ENCODE measurements at places on chromosomes 3 and 15. TPM values are rescaled to one million over a fixed set of nuclear protein-coding genes. Genes with fewer than 3 reads are reported as not detected.

GRCh38 chr15:81955382-81956062 is 90.3 kb downstream of the MEX3B start:
- DNase-seq, result no peak

The SSR3 gene
- 98.5 TPM for total RNA-seq

The SAMMSON gene
- 26.2 TPM for total RNA-seq

DNA sequence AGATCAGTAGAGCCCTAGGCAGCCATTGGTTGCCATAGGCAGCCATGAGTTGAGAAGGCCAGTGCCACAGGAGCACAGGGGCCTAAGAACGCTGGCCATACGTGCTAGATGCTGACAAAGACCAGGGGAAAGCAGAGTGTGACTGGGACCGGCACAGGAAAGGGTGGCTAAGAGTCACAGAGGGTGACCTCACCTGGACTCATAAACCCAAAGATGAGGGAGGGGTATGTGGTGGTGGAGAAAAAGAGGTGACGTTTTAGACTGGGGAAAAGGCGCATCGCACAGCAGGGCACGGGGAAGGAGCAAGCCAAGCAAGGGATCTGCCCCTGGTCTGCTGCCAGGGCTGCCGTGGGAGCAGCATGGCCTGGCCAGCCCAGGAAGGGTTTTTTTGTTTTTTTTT is 122.5 kb downstream of the VGLL4 start:
- DNase-seq, result no peak

The CTXN2 gene
- 1.2 TPM for total RNA-seq

DNA sequence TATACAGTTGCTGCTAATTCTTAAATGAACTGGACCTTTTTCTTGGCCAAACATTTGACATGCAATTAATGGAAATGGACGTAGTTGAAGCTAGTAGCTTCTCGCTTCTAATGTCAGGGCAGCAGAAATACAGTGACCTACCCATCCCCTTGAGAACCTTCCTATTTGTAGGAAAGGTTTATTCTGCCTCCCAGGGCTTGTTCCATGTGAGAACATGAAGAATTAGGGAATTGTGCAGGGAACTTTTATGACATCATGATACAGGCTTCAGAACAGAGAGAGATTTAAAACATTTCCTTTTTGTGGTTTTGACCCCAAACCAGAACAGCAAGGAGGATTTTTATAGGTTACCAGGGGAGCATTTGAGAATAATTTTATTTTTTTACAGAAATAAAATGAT is 406.6 kb upstream of the PPP2R3A start:
- DNase-seq, result peak; percentile 27

The NECTIN3 gene
- 29.9 TPM for total RNA-seq

DNA sequence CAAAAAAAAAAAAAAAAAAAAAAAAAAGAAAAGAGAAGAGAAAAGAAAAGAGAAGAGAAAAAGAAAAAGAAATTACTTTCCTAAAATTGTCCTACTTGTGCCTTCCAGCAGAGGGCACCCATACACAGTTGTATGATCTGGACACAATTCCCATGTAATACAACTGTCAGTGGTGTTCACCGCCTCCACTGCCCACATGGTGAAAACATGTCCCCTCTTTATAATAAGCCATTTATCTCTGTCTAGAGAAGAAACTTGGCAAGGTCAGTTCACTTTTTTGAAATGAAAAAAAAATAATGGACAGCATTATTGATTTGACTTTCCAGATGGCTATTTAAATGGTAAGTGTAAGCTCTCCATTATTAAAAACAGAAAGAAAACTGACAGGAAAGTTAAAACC is 459.4 kb downstream of the GBE1 start:
- peak; percentile 33 for DNase-seq

DNA sequence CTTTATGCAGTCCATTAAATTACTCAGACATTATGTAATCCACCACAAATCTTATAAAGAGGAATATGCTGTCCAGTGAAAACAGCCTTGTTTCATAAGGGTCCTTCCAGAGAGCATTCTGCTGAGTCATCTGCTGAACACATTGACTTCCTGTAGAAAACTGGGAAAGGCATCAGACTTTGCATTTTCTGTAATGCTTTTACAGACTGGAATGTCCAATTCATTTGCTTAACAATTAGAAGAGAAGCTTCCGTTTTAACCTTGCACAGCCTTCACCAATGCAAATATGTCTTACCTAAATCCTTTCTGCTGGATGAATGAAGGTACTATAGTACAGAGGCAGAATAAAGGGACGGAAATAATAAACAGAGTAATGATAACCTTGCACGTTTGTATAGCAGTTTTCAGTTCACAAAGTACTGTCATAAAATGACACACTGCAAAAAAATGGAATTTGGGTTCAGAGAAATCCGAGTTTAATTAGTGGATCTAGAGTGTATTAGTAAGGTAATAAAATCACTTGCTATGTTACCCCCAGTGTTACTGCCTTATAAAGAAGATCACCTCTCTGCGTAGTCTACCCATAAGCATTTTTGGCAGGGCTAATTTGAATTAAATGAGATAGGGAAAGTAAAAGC is 301.5 kb downstream of the PYDC2 start:
- peak; percentile 78 for DNase-seq

The CYP1A2 gene
- total RNA-seq, result 0.96 TPM

The BNC1 gene
- 6.3 TPM for total RNA-seq

The SLC24A5 gene
- total RNA-seq, result 12.3 TPM

The ALDH1A2 gene
- total RNA-seq, result 8.4 TPM

- DNase-seq, result no peak
Observed at GRCh38 chr3:113664523-113665094, 31.8 kb downstream of the USF3 start.

The SYNM gene
- 230 TPM for total RNA-seq

The SLC38A3 gene
- not detected for total RNA-seq

- DNase-seq, result no peak
Observed at GRCh38 chr3:170180079-170180907, 1.2 kb downstream of the PHC3 start.

GRCh38 chr3:125334675-125335560 is 40.2 kb downstream of the ZNF148 start:
- DNase-seq, result no peak

The ILDR1 gene
- total RNA-seq, result 3.4 TPM

- DNase-seq, result no peak
Observed at GRCh38 chr15:40424483-40425115, 16.2 kb upstream of the BAHD1 start.

The P2RY14 gene
- total RNA-seq, result 8.9 TPM

DNA sequence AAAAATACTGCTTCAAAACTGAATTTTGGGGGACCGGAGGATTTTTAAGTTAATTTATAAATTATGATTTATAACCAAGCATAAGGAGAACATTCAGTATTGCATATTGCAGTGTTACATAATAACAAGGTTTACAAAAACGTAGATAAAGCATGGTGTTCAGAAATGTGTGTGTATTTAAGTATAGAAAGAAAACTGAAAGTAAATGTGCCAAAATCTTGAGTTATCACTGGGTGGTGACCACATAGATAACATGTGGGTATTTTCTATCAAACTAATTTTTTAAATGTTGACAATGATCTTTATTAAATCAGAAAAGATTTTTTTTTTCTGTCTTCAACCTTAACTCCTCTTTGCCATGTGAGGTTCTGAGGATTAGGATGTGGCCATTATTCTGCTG is 32.6 kb downstream of the EIF2AK4 start:
- DNase-seq, result no peak

DNA sequence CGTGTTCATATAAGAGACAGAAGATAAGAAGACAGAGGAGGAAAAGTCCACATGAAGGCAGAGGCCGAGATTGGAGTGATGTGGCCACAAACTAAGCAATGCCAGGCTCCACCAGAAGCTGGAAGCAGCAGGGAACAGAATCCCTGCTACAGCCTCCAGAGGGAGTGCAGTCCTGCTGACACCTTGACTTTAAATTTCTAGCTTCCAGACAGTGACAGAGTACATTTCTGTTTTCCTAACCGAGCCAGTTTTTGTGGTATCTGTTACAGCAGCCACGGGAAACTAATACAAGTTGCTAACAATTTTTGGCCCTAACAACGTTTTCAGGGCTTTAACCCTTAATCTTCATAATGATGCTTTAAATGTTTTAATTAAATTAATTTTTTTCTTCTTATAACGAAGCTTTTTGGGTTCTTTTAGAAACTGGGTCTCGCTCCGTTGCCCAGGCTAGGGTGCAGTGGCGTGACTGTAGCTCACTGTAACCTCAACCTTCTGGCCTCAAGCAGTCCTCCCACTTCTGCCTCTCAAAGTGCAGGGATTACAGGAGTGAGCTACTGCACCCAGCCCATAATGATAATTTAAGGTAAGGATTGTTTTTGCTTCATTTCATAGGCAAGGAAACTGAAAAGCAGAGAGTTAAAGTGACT is 202.3 kb upstream of the PROK2 start:
- DNase-seq, result no peak

- DNase-seq, result peak; percentile 46
Observed at GRCh38 chr3:32406486-32407408, 15.1 kb downstream of the CMTM7 start.

The XCR1 gene
- total RNA-seq, result 0.24 TPM

DNA sequence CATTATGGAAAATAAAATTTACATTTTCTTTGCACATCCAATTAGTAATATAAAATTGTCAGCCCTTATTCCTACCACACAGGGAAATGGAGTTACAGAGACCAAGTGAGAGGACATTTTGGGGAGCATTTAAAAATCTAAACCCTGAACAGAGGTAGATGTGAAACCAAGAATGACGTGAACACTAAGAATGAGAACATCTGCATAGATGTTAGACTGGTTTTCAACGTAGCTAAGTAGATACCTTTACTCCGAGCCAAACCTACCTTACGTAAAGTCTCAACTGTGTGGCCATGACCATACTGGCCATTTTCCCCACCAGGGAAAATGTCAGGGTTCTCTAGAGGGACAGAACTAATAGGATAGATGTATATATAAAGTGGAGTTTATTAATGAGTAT is 51.4 kb upstream of the THBS1 start:
- DNase-seq, result no peak

GRCh38 chr15:64747578-64747977 is 27.8 kb downstream of the RBPMS2 start:
- no peak for DNase-seq

GRCh38 chr15:22806156-22806555 is 19.7 kb downstream of the NIPA1 start:
- DNase-seq, result no peak

DNA sequence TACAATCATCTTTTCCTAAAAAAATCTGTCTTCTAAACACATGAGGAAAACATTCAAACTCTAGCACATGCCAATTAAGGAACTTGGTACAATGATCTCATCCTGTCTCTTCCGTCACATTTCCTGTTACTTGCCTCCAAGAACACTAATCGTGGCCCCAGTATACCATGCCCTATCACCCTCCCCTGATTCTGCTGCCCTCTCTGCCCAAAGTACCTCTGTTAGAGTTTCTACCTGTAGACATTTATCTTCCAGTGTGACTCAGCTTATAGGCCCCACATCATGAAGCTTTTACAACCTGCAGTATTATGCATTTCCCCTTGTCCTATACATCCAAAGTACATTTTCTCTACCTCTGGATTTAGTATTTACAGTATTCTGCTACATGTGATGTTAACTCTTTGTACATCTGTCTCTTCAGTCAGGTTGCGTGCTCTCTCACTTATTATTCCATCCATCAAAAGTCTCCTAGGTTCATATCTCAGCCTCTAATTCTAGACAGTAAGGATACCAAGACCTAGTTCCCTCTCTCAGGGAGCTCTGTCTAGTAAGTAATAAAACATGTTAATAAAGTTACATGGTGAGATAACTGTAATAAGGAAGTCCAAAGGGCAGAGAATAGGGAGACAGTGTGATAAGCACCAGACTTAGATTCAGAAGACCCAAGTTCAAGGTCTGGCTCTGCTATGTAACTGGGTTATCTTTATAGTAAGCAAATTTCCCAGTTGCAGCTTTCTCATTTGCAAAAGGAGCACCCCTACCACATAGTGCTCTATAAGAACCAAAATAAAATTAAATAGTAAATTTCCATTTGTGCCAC is 8.9 kb upstream of the SEMA6D start:
- no peak for DNase-seq

The SEMA3G gene
- total RNA-seq, result 1.4 TPM

The TMCO5A gene
- total RNA-seq, result 5.3 TPM

The P2RY13 gene
- total RNA-seq, result 5.5 TPM

The PPIB gene
- total RNA-seq, result 384 TPM

DNA sequence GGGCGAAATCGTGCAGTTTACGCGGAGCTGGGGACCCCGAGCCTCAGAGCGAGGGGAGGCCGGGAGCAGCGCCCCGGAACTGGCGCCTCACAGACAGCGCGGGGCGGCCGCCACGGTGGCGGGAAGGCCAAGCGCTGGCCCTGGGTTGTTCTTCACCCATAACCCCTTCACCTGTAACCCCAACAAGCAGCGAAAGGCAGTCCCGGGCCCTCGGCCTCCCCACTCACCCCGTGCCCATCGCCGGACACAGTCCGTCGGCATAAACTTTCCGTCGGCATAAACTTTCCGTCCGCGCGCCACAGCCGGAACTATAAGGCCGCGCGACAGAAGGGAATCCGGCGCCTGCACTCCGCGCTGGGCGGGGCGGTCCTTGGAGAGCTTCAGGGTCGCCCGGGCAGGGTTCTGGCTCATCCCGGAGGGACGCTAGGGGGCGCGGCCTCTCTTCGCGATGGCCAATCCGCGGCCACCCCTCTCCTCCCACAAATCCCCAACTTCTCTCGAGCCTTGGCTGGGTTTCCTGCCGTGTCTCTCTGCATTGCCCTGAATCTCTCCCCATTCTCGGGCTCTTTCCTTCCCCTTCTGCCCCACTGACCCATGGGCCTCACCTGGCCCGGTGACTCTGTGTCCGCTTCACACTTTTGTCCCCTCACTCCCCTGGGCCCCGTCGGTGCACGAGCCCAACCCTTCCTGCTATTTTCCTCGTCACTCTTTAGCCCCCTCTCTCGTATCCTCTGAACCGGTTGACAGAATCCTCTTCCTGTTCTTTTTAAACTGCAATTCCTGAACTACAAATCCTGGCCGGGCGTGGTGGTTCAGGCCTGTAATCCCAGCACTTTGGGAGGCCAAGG is at the start of gene INTS14:
INTS14 (minus strand) TSS at position 261 of the 848 bp plus-strand sequence. CDS start 3,751 bp downstream, outside the sequence.
- peak; percentile 98 for DNase-seq

The MINDY4B gene
- not detected for total RNA-seq

- peak; percentile 62 for DNase-seq
Observed at GRCh38 chr3:30989276-30990030, 95.0 kb upstream of the GADL1 start.

DNA sequence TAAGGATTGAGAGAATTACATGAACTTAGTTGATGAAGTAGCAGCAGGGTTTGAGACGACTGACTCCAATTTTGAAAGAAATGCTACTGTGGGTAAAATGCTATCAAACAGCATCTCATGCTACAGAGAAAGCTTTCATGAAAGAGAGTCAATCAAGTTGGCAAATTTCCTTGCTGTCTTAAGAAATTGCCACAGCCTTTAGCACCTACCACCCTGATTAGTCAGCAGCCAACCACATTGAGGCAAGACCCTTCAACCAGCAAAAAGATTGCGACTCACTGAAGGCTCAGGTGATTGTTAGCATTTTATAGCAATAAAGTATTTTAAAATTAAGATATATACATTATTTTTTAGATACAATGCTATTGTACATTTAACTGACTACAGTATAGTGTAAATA is 80.9 kb downstream of the RAP2B start:
- no peak for DNase-seq

- DNase-seq, result no peak
Observed at GRCh38 chr15:60612400-60613048, 133.6 kb upstream of the ICE2 start.

GRCh38 chr3:60017631-60018030 is 967.8 kb upstream of the CFAP20DC start:
- no peak for DNase-seq

The LSMEM2 gene
- total RNA-seq, result 4.8 TPM

All from umbilical cord (tissue), 2 donors.